ENCODE measurements at places on chromosomes 3 and 15.

GRCh38 chr3:108331792-108332191 lies 35.4 kb downstream of the HHLA2 start:
- no peak for DNase-seq

DNA sequence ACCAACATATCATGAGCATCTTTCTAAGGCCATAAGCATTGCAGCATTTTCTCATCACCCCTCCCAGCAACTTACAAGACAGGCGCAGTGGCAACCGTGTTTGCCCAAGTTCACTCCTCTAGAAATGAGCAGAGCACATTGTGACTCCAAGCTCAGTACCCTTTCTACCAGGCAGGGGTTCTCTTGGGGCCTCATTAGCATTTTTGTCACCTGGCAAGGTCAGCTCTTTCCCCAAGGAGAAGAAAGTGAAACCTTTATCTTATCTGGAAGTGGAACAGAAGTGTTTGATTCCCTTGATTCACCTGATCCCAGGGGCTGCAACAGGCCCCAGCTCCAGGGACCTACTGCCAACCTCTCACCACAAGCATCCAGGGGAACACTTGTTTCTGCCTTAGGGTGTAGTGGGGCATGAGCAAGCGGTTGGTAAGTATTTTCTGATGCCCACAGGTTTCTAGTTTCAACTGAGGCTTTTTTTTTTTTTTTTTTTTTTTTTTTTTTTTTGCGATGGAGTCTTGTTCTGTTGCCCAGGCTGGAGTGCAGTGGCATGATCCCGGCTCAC lies 44.0 kb upstream of the HERC1 start:
- no peak for DNase-seq

GRCh38 chr3:61832375-61833229 lies 271.2 kb downstream of the PTPRG start:
- DNase-seq = no peak

DNA sequence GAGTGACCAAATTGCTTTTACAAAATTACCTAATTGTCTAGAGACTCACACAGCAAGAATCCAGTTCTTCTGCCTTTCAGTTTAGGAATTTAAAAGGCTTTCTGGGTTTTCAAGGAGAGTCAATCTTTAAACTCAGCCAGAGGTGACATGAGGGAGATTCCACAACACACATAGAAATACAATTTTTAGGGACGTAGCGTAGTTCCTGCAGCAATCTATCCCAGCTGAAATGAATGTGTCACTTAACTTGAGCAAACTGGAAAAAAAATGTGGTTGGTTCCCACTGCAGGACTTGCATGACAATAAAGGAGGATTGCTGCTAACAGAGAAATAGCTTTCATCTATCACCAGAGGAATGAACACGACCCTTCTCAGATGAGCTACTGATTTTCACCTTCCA lies 269.7 kb downstream of the OTOL1 start:
- no peak for DNase-seq

GRCh38 chr3:128123156-128123537 lies 465 bp downstream of the RUVBL1 start:
- no peak for DNase-seq

DNA sequence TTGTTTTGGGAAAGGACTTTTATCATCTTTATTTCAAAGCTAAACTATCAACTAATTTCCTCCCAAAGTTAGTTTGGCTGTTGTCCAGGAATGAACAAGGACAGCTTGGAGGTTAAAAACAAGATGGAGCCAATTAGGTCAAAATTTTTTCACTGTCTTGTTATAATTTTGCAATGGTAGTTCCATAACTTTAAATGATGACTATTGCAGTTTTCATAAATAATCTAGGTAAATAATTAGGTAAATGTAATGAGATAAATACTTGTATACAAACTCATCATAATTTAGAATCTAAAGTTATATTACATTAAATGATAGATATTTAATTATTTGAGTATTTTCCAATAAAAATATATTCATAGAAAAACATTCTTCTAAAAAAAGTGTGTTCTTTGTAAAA lies 68.3 kb upstream of the DAZL start:
- DNase-seq = no peak

DNA sequence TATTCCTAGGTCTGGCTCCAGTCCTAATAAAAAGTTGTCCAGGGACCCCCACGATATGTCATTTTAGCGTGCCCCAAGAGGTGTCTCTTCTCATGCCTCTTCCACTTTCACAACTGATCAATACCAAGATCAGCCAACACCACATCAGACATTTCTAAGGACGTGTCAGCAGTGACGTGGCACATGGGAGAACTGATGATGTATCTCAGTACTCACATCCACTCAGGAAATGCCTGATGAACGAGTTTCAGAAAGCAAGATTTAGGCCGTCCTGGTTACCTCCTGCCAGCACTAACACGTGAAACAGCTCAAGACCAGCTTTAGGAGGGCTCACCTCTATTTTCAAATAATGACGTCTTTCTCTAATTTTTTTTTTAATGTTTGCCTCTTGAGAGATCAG lies 19.6 kb downstream of the VGLL4 start:
- DNase-seq = no peak

- no peak for DNase-seq
These were observed 253.6 kb upstream of the CFAP20DC start for GRCh38 chr3:59303452-59303851.

DNA sequence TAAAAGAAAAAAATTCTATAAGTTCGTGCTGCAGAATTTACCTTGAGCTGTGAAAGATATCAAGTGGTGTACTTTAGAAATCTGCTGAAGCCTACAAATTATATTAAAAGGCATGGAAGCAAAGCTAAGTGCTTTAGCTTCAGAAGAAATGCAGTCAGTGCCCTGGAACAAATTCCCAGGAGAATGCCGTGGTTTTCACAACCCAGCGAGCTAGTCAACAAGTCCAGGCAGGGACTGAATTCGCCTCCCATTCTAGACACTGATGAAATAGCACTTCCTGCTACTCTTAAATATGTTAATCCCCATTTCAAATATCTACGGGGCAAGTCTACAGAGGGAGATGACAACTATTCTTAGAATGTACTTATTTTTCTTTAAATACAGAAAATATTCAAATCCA lies 326.4 kb upstream of the IGF1R start:
- DNase-seq = no peak

- DNase-seq = no peak
These were observed 3.7 kb downstream of the CBLB start for GRCh38 chr3:105865016-105865623.

DNA sequence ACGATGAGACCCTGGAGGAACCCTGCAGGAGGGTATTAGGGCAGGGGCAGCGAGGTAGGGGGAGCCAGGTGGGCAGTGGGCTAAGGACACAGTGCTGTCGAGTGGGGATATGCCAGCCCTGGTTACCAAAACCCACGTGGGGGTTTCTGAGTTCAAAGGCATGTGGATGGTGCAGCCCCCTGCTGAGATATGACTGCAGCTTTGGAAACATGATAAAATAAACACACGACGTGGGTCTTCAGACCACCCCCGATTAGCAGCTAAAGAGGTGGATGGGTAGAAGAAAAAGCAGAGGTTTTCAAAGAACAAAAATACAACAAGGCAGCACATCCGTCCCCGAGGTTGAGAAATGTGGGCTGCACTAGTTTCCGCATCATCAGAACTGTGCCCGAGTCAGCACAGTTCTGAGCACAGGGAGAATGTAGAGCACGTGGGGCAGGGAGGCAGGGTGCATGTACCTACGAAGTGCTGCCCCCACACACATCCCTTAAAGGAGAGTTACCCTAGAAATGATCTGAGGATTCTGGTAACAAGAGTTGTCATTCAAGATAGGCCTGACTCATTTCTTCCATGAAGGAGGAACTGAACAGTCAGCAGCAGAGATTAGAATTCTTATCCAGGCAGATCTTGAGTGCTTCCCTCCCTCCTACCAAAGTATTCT lies 121.3 kb downstream of the RPLP1 start:
- no peak for DNase-seq

DNA sequence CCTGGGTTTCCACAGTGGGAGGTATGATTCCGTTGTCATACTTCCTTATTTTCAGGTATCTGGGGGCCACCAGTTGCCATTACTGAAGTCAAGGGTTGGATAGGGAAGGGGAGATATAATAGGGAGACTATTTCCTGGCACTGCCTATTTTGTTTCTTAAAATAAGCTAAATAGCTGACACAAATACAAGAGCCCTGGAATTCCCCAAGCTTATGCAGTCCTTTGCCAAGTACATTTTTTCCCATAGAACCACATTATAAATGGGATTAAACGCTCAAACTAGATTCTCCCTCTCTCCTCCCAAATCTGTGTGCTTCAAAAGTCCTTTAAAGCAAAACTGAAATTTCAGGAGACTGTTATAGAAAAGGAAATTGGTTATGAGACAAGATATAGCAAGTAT lies 68.7 kb downstream of the AP4E1 start:
- no peak for DNase-seq

- DNase-seq = no peak
These were observed 32.9 kb downstream of the PSTPIP1 start for GRCh38 chr15:77027697-77028450.

GRCh38 chr3:66836363-66837152 lies 161.5 kb upstream of the KBTBD8 start:
- DNase-seq = no peak

DNA sequence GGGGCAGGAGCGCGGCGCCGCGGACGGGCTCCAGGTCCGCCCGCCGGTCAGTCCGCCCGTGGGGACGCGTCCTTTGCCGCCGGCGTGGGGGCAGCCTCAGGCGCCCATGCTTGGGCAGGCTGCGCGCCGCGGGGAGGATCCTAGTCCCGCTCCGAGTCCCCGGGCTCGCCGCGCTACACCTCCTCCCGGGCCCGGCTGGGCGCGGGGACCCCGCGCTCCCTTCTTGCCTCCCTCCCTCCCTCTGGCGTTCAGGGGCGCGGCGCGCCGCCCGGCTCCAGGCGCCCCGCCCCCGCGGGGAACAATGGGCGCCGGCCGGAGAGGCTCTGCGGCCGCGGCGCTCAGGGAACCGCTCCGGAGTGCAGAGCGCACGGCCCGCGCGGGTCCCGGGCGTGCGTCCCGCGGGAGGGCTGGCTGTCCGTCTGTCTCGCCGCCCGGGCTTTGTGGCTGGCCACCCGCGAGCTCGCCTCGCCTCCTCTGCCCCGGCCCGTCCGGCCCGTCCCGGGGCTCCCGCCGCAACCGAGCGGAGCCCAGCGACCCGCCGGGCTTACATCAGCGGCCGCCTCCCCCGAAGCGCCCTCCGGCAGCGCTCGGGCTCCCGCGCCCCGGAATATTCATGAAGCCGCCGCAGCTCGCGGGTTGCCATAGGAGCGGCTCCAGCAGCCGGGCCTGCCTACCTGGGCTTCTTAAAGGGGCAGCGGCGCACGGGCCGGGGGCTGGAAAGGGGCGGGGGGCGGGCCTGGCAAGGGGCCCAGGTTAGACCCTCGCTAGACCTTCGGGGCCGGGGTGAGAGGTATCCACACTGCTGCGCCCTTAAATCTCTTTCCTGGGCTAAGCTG lies at the start of gene HCN4:
TSS of gene HCN4 (minus strand) at position 658 of the 836 bp plus-strand sequence. CDS start 688 bp downstream, outside the sequence.
- DNase-seq = no peak

DNA sequence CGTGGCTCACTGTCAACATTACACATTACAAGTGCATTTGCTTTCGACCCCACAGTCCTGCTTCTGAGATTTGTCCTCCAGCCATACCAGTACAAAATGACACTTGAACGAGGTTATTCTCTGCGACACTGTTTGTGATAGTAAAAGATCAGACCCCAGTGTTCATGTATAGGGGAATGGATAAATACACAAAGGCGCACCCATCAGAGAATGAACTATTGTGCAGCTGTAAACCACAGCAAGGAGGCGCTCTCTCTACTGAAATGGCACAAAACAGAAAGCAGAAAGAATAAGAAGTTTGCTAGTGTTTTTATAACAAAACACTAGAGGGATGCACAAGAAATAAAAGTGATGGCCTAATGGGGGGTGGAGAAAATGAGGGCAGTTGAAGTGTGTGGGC lies 4.9 kb upstream of the CHSY1 start:
- no peak for DNase-seq

DNA sequence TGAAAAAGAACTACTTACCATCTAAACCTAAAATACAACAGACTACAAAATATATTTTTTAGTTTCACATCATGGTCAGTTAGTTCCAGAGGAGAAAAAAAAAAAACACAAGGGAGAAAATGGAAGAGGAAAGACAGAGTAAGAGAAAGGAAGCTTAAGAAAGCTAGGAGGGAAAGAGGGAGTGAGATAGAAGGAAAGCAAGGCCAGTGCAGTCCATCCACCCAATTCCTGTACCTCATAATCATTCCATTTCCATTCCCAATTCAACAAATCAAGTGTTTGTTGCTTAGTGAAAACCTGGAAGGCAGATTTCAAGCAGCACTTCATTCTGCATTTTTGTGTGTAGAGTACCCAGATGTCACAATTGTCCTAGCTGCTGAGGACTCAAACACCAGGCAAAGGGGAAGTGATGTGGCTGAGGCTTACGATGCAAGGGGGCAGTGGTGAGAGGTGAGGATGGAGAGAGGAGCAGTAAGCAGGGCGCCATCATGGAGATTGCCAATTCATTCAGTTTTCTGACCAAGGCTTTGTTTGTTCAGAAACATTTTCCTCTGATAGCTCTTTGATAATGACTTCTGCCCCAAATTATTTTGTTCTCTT lies 83.6 kb upstream of the GSK3B start:
- peak; percentile 57 for DNase-seq

DNA sequence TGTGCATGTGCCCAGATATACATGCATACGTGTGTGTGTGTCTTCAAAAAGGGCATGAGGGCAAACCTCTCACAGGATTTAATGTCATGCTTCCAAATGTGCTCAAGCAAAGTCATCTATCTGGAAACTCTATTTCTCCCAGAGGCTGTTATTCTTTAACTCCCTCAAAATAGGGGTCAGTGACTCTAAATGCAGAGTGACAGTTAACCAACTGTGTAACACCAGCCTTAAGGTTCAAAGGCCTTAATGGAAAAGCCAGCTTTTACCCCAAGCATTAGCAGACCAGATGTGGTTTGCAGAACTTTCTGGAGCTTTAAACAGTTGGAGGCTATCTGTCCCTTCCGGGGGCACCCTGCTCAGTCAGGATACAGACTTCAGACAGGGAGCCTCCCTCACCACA lies 70.4 kb upstream of the SLC7A14 start:
- DNase-seq = no peak

GRCh38 chr3:197746801-197747237 lies 2.9 kb upstream of the FYTTD1 start:
- peak; percentile 42 for DNase-seq

DNA sequence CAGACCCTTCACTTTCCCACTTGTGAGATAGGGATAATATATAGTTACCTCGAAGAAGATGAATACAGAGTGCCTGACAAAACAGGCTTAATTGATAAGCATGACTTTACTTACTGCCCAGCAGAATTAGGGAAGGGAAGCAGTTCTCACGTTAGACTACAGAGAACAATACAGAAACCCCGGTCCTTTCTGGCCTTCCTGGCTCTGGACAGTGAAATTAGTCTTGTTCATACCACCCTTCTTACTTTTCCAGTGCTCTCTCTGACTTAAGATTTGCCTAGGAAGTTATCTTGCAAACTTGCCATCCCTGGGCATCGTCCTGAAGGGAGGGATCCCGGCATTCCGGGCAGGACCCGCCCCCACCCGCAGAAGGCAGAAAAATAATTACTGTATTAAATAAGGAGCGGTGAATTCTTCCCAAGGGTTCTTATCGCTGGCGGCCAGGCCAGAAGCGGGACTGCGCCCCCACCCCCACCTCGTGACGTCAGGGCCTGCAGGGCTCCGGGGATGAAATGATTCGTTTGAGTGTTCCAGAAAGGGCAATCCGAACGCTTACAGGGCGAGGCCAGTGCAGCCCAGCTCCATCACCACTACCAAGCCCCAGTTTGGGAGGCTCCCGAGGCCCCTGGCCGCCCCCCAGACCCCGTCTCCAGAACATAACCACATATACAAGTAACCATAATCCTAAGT lies 8.4 kb downstream of the SOX2 start:
- DNase-seq = no peak

Measured in HL-60 (cell line).